ENCODE measurements at places on chromosomes 11 and 22. TPM values are rescaled to one million over a fixed set of nuclear protein-coding genes. Genes with fewer than 3 reads are reported as not detected.
A peak's percentile ranks its signal among the peaks of the same experiment; 100 is the strongest.

The ASPHD2 gene
- 4.4 TPM for total RNA-seq

DNA sequence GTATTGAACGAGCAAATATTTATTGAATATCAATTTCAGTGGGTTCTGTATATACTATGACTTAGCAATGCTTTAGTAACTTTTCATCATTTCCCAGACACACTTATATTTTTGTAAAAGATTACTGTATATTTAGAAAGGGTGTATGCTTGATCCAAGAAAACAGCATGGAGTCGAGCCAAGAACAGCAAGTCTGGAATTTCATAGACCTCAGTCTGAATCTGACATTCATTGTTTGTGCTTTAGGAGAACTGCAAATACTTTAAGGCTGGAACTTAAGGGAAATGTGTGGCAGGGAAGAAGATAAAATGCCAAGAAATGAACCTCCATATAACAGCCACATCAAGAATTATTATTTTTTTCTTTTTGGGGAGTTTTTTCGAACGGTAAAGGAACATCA is 1156.8 kb downstream of the LRRC4C start:
- no peak overlapping the region for H3K27ac ChIP-seq
- H3K27me3 ChIP-seq, result no peaks in the 10 kb centered on the region
- H3K4me3 ChIP-seq, result no peak overlapping the region
- no peaks in the 10 kb centered on the region for H3K4me1 ChIP-seq
- H3K36me3 ChIP-seq, result no peaks in the 10 kb centered on the region
- no peak for DNase-seq

The PRR5L gene
- 11.2 TPM for total RNA-seq

- no peaks in the 10 kb centered on the region for H3K36me3 ChIP-seq
- H3K27ac ChIP-seq, result no peak overlapping the region
- H3K4me1 ChIP-seq, result peaks cover 4% of the 10 kb centered on the region
These were observed 356.2 kb downstream of the GRM5 start for GRCh38 chr11:88709567-88709966.

DNA sequence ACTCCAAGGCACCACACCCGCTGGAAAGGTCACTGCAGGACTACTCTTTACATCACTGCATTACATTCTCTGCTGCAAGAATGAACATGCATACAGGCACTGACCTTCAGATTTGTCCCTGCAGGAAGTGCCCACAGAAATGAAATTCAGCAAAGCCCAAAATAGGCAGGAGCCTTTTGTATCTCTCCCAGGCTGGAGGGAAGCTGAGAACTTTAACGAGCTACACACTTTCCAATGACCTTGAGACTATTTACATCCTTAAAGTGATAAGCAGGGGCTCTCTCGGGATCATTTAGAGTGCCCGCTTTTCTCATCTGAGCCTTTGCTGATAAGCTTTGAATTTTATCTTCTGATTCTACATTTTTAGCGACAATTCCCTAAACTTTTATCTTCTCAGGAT is 12.5 kb downstream of the FEZ1 start:
- H3K27me3 ChIP-seq, result peaks cover 3% of the 10 kb centered on the region
- H3K4me1 ChIP-seq, result no peaks in the 10 kb centered on the region
- no peaks in the 10 kb centered on the region for H3K36me3 ChIP-seq
- H3K4me3 ChIP-seq, result no peak overlapping the region
- DNase-seq, result no peak
- H3K27ac ChIP-seq, result no peak overlapping the region

The ESAM gene
- 1.2 TPM for total RNA-seq

The CDHR5 gene
- not detected for total RNA-seq

The OR52I2 gene
- total RNA-seq, result not detected

The RIC3 gene
- total RNA-seq, result 6.8 TPM

The PPARA gene
- total RNA-seq, result 6.5 TPM

The MUC5AC gene
- not detected for total RNA-seq

GRCh38 chr11:87097582-87097981 is 59.8 kb downstream of the TMEM135 start:
- H3K4me1 ChIP-seq, result peaks cover 4% of the 10 kb centered on the region
- no peak overlapping the region for H3K4me3 ChIP-seq
- H3K36me3 ChIP-seq, result peaks cover 25% of the 10 kb centered on the region
- H3K27ac ChIP-seq, result no peak overlapping the region
- peak; percentile 53 for DNase-seq

All from activated naive CD4-positive, alpha-beta T cell treated with anti-CD3 and anti-CD28 coated beads for 36 hours (primary cell).